ENCODE measurements at places on chromosomes 6 and 20.

DNA sequence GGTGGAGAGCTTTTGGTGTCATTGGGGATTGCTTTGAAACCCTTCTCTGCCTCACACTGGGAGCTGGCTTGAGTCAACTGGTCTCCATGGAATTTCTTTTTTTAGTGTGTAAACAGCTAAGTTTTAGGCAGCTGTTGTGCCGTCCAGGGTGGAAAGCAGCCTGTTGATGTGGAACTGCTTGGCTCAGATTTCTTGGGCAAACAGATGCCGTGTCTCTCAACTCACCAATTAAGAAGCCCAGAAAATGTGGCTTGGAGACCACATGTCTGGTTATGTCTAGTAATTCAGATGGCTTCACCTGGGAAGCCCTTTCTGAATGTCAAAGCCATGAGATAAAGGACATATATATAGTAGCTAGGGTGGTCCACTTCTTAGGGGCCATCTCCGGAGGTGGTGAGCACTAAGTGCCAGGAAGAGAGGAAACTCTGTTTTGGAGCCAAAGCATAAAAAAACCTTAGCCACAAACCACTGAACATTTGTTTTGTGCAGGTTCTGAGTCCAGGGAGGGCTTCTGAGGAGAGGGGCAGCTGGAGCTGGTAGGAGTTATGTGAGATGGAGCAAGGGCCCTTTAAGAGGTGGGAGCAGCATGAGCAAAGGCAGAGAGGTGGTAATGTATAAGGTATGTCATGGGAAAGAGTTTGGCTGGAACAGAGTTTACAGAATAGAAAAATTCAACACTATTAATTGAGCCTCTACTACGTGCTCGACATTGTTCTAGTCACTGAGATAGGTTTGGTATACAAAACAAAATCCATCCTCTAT is 31.2 kb downstream of the SRSF3 start:
- DNase-seq, result no peak

DNA sequence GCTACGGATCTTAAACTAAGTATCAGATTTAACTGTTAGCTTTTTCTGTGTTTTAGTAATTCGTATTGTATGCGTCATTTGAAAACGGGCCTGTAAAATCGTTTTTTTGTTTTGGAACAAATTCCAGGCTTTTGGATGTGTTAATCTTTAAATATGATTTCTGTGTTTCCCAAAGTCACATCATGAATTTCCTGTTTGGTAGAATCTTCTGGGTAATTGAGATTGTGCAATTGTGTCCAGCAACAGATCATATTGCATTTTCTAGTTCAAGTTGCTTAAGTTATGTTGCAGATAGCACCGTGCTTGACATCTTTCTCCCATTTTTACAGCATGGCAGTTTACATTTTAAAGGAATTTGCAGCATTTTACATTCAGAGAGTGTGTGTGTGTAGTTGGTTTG is 1.9 kb downstream of the MAPK14 start:
- DNase-seq, result no peak

DNA sequence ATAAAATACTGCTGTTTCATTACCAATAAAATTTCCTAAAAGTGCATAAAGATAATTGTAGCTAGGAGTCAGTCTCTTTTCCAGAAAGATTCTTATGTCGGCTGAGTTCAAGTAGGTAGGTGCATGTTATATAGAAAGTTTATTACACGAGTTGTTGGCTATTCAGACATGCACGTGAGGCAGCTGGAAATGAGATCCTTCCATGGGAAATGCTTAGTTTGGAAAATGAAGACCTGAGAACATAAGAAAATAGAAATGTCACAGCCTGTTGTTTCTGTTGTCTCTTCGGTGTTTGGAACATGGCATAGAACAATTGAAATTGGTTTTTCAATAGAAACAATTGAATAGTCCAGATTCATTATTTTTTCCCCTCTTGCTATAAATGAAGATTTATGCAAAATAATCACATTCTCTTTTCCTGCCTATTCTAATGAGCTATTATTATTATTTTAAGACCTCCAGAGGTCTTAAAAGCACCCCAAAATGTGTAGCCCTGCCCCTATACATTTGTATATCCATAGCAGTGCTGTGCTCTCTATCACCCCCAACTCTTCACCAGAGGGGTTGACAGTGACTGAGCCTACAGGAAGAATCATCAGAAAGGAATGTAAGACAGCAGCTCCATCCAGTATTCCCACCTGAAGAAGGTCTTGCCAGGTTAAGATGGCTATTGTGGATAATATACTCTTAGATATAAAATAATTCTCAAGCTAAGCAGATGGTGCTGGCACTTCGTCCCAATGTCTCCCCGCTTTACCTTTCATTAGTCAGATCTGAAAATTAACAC is 82.2 kb downstream of the ZDHHC14 start:
- DNase-seq, result no peak

- DNase-seq, result no peak
Observed at GRCh38 chr20:56422076-56422823, 10.2 kb downstream of the CASS4 start.

- no peak for DNase-seq
Observed at GRCh38 chr6:70864401-70864800, 92.5 kb downstream of the B3GAT2 start.

DNA sequence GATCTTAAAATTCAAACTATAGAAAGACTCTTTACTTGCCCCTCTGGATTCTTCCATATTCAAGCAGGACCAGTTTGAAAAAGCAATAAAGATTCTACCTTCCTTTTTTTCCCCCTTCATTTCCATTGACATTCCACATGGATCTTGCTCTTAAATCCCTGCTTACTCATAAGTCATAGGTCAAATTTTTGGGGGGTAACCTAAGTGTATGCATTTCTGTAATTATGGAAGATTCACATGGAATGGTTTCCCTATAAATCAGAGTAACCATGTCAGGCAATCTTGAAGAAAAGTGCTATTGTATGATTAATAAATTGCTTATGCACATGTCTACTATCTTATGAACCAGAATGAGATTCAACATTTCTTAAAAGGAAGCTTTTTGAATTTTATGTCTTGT is 551.0 kb downstream of the HAO1 start:
- DNase-seq, result no peak

GRCh38 chr6:149938571-149939355 is 3.1 kb upstream of the ULBP2 start:
- DNase-seq, result peak; percentile 76

DNA sequence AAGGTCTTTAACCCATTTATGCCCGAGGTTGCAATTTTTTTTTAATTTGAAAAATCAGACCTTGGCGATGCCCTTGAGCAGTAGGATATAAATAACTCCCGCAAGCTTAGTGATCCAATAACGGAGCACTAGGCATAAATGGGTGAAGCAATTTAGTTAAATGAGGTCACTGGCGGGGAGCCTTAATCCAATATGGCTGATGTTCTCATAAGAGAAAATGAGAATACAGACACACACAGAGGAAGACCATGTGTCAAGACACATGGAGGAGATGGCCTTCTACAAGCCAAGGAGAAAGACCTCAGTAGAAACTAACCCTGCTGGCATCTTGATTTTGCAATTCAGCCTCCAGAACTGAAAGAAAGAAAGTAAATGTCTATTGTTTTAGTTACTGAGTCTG is 735 bp downstream of the SIRPG start:
- DNase-seq, result no peak

DNA sequence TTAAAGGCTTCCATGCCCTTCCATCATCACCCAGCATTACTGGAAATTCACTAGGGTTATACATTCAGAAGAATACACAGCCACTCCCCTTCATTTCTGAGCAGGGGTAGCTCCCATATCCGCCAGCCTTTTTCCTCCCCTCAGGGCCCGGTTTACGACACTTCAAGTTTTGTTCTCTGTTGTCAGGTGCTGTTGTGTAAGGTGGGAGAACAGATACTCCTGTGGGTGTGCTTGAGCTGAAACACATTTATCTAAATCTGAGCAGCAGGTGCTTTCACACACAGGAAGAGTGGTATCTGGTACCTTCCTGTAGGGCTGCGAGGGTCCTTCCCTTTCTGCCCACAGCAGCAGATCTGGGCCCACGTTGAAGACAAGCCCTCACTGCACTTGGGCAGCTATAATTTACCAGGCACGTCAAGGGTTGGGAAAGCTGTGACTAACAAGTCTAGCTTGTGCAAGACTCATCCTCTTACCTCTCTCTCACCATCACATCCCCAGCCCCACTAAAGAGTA is 215.8 kb upstream of the RREB1 start:
- no peak for DNase-seq

DNA sequence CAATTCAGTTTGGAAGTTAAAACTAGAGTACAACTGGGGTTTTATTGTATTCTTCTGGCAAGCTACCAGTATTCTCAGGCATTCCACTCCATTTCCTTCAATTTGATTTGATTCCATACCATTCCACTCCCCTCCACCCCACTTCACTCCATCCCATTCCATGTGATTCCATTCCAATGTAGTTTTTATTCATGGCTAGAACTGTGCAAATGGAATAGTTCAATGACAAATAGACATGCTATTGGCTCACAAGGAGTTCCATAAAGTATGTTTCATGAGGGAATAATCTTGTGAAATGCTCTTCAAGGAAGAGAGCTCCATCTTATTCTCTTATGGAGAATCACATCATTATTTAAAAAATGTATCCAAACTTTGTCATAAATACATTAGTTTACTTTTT is 285.0 kb upstream of the BMP2 start:
- no peak for DNase-seq

DNA sequence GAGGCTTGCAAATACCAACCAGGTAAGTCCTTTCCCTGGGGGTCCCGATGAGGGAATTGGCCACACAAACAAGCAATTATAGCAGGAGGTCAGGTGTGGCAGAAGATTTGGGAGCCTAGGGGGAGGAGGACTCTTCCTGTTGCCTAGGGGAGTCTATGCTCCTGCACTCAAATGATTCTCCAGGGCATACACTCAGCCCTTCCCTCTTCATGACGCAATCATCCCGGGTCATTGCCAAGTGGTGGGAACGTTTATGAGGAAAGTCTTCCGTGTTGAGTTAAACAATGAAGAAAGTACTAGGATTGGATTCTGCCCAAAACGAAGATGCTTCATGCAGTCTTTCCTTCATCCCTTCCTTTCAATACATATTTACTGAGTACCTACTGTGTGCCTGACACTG is 186.5 kb upstream of the TSHZ2 start:
- DNase-seq, result no peak

GRCh38 chr6:10873374-10873773 is 8.5 kb downstream of the GCM2 start:
- no peak for DNase-seq

DNA sequence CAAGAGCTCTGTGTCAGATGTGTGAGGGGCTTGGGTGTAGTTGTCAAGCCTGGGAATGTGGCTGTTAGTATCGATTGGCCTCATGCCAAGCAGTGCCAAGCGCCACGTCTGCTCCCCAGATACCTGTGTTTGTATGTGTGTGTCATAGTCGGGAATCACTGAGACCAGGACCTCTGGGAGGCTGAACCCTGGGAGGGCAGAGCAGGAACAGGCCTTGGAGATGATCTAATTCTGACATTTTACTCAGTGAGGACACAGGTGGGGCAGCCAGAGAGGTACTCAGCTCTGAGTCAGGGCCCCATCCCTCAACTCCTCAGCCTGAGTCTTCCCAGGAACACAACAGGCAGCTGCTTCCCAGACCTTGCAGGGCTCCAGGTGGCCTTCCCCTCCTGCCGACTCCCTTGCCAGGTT is 51.2 kb upstream of the FANCE start:
- DNase-seq, result no peak

DNA sequence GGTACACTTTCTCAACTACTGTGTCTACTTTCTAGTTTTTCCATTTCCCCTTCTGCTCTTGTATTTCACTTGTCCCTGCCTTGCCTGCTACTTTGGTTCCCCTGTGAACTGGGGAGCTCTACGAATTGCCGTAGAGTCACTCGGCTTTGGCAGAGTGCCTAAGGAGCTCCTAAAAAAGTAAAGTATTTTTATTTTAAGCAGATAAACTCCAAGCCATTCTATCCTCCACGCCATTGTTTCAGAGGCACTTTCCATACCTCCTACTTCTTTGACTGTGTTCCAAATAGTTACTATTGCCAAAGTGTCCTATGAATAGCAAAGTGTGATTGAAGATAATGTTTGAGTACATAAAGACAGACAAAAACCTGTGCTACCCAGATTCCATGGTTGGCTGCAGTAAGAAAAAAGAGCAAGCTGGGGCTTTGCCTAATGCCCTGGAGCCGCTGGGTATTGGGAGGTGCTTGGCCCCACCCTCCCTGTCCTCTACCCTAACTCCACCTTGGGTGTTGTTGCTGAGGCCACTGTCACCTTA is 5.1 kb upstream of the MBOAT1 start:
- DNase-seq, result no peak

DNA sequence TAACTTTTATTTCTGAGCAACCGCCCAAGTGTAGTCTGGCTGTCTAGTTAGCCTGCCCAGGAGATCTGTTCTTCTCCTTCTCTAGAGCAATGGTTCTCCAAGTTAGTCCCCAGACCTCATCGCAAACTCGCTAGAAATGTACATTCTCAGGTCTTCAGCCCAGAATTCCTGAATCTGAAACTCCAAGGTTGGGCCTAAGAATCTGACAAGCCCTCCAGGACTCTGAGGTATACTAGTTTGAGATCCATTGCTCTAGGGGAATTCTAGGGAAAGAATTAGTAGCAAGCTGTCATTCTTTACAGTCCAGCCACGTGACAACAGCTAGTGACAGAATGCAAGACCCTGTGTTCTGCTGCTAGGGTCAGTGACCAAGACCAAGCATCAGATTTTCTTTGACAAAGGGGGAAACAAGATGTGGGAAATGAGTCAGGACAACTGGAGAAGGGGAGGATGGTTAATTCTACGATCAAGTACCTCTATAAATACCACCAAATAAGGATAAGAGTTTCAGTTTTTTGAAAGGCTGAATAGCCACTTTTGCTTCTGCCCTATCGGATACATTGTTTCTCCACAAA is 5.8 kb downstream of the UBE2V1 start:
- DNase-seq, result no peak

DNA sequence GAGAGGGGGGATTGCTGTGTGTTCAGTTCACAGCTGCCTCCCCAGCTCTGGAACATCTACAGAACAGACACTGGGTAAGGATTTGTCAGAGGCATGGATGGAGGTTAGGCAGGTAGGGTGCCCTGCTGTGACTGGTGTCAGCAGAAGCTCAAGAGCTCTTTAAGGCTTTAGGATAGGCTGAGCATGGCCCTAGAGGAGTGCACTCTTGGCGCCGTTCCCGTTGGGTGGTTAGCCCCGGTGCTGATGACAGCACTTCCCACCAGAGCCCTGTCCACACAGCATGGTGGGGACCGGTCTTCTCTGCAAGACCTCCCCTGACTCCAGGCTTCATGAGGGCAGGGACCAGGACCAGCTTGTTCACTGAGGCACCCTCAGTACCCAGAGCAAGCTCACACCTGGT is 262.0 kb downstream of the BMP7 start:
- no peak for DNase-seq

DNA sequence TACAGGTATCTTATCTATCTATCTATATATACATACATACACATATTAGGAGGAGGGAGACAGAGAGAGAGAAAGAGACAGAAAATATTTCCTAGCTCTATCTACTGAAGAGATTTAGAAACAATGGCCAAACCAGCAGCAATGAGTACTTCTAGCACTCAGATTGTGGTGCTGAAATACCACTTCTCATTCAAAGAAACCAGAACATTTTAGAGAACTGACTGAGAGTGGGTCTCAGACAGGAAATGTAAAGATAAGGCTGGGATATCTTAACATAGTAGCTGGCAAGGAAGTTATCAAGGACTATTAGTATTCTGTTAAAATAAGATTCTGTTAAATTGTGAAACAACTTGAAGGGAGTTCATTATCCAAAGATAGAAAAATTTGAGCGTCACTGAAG is 57.0 kb downstream of the DNAAF9 start:
- no peak for DNase-seq
